ENCODE measurements at places on chromosomes 13 and 19. TPM values are rescaled to one million over a fixed set of nuclear protein-coding genes. Genes with fewer than 3 reads are reported as not detected.

Gene SELENOV
- total RNA-seq, result not detected

- no peak for DNase-seq
Observed at GRCh38 chr19:10797541-10798256, 38.3 kb downstream of the TMED1 start.

Gene ANKRD24
- 0.42 TPM for total RNA-seq

GRCh38 chr13:67330149-67330548, 100.0 kb upstream of the PCDH9 start:
- no peak for DNase-seq

DNA sequence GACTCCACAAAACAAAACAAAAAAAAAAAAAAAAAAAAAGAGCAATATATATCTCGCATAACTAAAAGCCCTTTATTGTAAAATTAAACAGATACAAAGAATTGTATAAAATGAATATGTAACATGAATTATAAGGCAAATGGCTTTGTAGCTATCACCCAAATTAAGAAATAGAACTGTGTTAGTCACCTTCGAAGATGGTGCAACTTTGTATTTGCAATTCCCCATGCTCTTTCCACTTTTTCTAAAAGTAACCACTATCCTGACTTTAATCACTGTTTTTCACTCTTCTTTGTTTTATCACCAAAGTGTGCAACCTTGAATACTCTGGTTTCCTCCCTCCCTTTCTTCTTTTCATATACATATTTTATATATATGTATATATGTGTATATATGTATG, 57.1 kb upstream of the HTR2A start:
- DNase-seq, result no peak

GRCh38 chr19:37953171-37953917, 46.3 kb downstream of the SIPA1L3 start:
- no peak for DNase-seq

GRCh38 chr13:37736045-37736444, 133.5 kb downstream of the TRPC4 start:
- DNase-seq, result no peak

DNA sequence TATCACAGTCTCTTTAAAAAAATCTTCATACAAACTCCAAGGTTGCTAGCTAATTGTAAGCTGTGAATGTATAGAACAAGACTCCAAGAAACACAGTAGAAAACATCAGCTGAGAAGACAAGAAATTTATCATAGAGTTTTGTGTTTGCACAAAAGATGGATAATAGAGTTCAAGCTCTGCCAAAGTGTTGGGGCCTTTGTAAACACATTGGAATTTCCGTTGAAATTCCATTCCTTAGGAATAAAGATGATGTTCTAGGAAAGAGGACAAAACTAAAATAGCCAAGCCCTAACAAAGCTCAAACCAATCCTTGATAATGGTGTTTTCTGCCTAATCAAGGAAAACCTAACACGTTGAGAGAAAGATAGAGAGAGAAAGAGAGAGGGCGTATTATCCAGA, 20.6 kb downstream of the LRRC63 start:
- peak; percentile 60 for DNase-seq

- peak; percentile 58 for DNase-seq
Observed at GRCh38 chr13:29861694-29862110, 11.3 kb upstream of the UBL3 start.

GRCh38 chr13:93847162-93847561, 620.6 kb downstream of the GPC6 start:
- DNase-seq, result peak; percentile 68

GRCh38 chr19:52987221-52987620, 24.5 kb upstream of the ZNF816 start:
- DNase-seq, result no peak

DNA sequence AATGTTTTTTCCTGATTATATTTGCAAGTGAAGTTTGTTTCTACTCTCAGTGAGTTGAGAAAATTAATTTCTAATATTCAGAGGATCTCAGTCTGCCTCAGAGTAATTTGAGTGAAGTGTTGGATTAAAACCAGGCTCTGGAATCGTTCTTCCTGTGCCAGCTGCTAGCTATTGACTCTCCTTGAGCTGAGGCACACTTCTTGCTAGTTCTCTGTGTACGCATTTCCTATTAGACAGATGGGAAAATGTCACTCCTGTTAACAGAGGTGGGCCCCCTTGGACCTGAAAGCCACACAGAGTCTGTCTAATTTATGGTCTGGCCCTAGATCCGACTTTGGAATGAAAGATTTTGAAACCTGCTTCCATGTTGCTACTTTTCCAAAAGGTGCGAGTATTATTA, 107.6 kb upstream of the RNF113B start:
- DNase-seq, result no peak

- no peak for DNase-seq
Observed at GRCh38 chr19:58123354-58123753, 25.3 kb upstream of the ZSCAN18 start.

Gene LILRB5
- not detected for total RNA-seq

Gene C1QTNF9
- 0.51 TPM for total RNA-seq

Gene RFPL4AL1
- not detected for total RNA-seq

GRCh38 chr19:4536798-4537197, 1.8 kb upstream of the PLIN5 start:
- DNase-seq, result no peak

Gene NFILZ
- not detected for total RNA-seq

DNA sequence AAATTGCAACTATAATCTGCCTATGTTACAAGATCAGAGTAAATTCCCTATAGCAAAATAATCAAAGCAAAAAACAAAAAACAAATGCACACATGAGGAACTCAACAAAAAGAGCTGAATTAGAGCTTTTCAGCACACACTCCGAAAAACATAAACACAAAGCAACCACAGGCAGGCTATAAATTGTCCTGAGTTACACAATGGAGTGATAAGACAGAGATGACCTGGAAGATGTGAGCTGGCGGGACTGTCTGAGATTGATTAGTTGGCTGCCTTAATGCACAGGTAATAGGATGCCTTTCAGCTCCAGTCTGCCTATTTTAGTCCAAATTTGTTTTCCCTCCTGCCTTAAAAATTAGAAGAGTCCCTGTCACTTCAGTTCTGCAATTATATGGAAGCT, 159.0 kb upstream of the FNDC3A start:
- no peak for DNase-seq

DNA sequence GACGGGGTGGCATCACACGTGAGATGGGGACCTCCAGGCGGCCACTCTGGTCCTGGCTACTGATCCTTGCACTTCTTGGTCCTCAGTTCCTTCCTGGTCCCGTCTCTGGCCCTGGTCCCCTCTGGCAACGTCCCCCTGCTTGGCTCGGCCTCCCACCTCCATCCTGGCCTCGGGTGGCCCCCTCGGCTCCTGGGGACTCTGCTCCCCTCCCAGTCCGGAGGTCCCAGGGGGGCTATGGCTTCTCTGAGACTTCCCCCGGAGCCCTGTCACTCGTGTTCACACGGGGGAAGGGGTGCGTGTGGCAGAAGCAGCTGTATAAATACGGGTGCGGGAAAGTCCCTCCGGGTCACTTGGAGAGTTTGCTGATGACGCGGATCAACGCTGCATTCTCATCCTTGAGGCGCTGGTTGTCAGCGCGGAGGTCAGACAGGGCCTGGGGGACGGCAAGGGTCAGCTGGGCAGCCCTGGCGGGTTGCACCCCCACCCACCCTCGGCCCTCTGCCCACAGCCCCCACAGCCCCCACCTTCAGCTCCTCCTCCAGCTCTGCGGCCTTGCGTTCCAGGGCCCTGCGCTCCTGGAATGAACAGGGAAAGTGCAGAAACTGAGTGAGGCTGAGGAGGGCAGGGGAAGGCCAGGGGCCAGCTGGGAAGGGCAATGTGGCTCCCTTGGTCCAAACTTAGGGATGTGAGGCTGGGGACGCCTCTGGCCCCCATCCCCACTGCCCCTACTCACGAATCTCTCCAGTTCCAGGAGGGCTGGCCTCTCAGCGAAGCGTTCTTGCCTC, 15.6 kb downstream of the EPS8L1 start:
- DNase-seq, result no peak

Gene THSD1
- total RNA-seq, result 13.4 TPM

Gene FXYD1
- total RNA-seq, result not detected

Gene ZFP14
- total RNA-seq, result 1.3 TPM

- no peak for DNase-seq
Observed at GRCh38 chr13:113982296-113982661, 8.4 kb upstream of the C13orf46 start.

DNA sequence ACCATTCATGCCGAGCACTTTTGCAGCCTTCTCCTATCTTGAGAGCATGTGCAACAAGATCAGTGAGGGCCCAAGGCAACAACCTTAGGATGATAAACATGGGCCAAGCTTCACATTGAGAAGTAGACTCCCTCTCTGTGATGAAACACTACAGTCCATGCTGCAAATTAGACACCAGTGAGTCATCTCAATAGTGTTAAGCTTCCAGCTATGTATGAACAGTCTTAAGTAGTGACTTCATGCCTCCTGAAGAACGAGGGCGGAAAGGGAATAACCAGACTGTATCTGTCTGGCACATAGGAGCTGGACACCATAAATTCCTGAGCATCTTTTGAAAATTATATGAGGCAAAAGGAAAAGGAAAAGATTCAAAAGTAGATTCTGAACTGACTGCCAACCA, 309.9 kb upstream of the SLITRK1 start:
- peak; percentile 70 for DNase-seq

DNA sequence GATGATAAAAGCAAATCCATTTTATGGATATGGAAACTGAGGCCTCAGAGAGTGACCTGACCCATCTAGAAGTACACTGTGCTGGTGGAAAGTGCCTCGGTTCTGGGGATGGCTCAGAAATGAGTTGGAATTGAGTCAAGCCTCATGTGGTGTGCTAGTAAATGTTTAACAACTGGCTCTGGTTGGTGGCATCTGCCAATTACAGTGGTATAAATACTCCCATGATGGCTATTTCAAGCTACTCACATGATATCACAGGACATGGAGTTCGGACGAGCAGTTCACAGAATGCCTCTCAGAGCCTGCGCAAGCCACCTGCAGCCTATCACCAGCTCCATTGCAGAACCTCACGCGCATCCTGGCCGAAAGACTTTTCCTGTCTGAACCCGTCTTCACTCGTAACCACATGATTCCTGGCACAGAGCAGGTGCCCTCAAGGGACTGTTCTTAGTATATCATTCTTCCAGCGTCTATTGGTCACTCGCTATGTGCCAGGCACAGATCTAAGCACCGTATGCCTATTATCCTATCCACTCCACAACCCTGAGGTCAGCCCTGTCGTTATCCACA, 9.1 kb downstream of the TMEM150B start:
- no peak for DNase-seq

DNA sequence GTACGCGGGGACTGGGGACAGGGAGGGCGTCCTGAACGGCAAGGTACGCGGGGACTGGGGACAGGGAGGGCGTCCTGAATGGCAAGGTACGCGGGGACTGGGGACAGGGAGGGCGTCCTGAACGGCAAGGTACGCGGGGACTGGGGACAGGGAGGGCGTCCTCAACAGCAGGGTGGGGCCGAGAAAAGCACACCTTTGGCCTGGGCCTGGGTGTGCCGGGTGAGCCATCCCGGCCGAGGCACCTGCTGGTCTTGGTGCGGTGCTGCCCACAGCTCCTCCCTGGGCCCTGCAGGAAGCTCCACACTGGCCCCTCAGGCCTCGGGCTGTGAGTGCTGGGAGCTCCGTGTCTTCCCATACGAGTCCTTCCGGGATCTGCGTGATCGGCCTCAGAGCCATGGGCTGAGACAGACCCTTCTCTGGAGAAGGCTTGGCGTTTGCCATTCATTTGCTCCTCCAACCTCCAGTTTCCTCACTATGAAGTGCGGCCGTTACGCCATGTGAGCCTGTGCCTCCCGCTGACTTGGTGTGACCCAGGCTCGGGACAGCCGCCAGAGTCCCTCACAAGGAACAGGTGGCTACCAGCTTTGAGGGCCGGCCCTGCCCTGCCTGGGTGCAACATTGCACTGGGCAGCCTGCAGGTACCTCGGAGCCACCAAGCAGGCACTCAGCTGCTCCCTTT, 7.8 kb upstream of the ZNF554 start:
- DNase-seq, result no peak

DNA sequence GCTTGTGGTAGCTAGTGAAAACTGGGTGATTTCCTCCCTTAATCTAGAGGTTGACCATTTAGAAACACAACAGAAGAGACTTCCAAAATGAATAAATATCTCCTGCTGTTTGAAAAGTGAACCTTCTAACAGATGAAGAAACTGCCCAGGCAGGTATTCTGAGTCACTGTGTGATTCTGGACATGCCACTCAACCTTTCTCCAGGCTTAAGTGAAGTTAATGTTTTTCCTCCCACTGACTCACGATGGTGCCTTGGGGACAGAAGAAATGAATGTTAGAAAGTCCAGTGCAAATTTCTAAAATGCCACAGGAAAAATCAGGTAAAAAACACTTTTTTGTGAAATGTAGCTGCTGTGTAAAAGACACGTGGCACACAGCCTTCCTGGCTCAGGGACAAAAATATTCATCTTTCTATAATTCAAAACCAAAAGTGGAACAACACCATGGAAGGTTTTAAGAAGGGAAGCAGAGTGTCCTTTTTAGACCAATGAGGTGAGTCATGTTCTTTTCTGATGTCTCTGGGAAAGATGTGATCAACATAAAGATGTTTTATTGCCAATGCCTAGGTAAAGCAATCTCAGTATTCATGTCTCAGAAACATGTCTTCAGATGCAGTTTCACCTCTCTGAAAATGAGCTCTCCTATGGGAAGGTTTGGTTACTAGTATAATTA, 9.1 kb downstream of the UBE2L5 start:
- DNase-seq, result peak; percentile 59

Gene FAM187B
- not detected for total RNA-seq

Gene HIF3A
- not detected for total RNA-seq

Gene NKG7
- not detected for total RNA-seq

GRCh38 chr13:111866731-111867245, 200.2 kb upstream of the SOX1 start:
- DNase-seq, result no peak

Gene TTC9B
- total RNA-seq, result 0.73 TPM

Gene EPS8L1
- 7.8 TPM for total RNA-seq

Gene ZNF729
- total RNA-seq, result not detected

GRCh38 chr13:44275381-44275780, 98.2 kb upstream of the SERP2 start:
- no peak for DNase-seq

Gene TSKS
- total RNA-seq, result not detected

DNA sequence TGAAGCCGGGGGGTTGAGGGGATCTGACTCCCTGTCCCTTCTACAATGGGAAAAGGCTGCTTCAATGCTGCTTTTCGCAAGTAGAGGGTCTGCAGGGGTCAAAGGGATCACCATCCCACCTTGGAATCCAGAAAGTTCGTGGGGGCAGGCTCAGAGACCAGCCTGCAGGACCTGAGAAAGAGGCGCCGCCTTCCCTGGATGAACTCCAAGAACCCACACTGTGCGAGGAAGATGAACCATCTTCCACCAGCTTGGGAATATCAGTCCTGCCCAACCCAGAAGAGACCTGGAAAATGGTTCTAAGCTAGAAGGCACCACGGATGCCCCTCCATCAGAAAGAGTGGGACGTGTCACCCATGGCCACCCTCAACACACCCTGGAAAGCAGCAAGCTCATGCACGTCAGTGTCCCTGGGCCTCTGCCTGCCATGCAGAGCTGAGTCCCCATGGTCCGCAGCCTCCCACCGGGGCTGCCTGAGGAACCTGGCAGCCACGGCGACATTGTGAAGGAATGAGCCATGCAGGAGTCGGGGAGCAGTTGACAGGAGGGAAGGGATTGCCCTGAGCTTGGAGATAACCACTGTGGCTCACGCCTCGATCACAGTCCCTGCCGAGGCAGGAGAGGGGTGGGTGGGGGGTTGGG, 14.6 kb downstream of the RAB3D start:
- no peak for DNase-seq
